ENCODE measurements at places on chromosomes 1 and 21. TPM values are rescaled to one million over a fixed set of nuclear protein-coding genes. Genes with fewer than 3 reads are reported as not detected.

SLAMF7 gene
- total RNA-seq, result not detected

DTL gene
- total RNA-seq, result 23.8 TPM

CNST gene
- 6.8 TPM for total RNA-seq

TDRD5 gene
- total RNA-seq, result not detected

NPPA gene
- not detected for total RNA-seq

MFN2 gene
- total RNA-seq, result 46.6 TPM

RHOU gene
- total RNA-seq, result 1.0 TPM

GBP7 gene
- not detected for total RNA-seq

PEX19 gene
- 42.1 TPM for total RNA-seq

ANGPTL1 gene
- total RNA-seq, result 0.34 TPM

KRTAP20-1 gene
- not detected for total RNA-seq

C1orf216 gene
- total RNA-seq, result 9.9 TPM

MTARC1 gene
- 1.7 TPM for total RNA-seq

SPATA21 gene
- not detected for total RNA-seq

PDZK1IP1 gene
- not detected for total RNA-seq

HOOK1 gene
- total RNA-seq, result not detected

IL10 gene
- total RNA-seq, result not detected

ITLN2 gene
- not detected for total RNA-seq

RBM11 gene
- not detected for total RNA-seq

LCE1F gene
- total RNA-seq, result not detected

PM20D1 gene
- not detected for total RNA-seq

PTPRU gene
- total RNA-seq, result 29.1 TPM

STPG1 gene
- 6.7 TPM for total RNA-seq

PDE9A gene
- total RNA-seq, result 0.15 TPM

VCAM1 gene
- total RNA-seq, result 4.5 TPM

SERPINC1 gene
- total RNA-seq, result 0.15 TPM

All from bronchus fibroblast of lung (primary cell).